Lung (tissue), 17 donors: ENCODE measurements at places on chromosomes 5 and 9. TPM values are rescaled to one million over a fixed set of nuclear protein-coding genes. Genes with fewer than 3 reads are reported as not detected.

The THBS4 gene
- total RNA-seq = 4.2 TPM

- H3K4me1 ChIP-seq = no peaks in the 10 kb centered on the region
- no peaks in the 10 kb centered on the region for H3K27me3 ChIP-seq
- DNase-seq = no peak
- no peak overlapping the region for H3K4me3 ChIP-seq
- no peak overlapping the region for H3K27ac ChIP-seq
- no peaks in the 10 kb centered on the region for H3K36me3 ChIP-seq
Observed at GRCh38 chr5:62974623-62975022, 396.0 kb downstream of the LRRC70 start.

DNA sequence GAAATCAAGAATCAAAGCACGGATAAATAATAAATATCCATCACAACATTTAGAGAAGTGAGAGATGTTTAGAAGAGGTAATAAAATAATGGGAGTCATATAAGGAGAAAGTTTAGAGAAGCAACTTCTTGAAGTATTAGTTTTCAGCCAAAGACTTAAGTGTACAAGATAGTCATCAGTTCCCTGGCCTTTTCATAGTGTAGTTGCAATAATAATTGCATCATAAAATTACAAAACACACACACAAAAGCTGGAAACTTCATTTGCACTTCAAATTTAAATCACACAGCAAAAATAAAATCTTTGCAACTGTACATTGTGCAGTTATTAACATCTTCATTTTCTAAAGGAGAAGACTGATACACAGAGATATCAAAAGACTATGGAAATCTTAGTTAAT, 319.1 kb upstream of the RGMB start:
- H3K27me3 ChIP-seq = no peaks in the 10 kb centered on the region
- no peak overlapping the region for H3K27ac ChIP-seq
- H3K36me3 ChIP-seq = no peaks in the 10 kb centered on the region
- no peaks in the 10 kb centered on the region for H3K4me1 ChIP-seq
- H3K4me3 ChIP-seq = no peak overlapping the region

- H3K4me3 ChIP-seq = no peak overlapping the region
- H3K36me3 ChIP-seq = no peaks in the 10 kb centered on the region
- H3K4me1 ChIP-seq = no peaks in the 10 kb centered on the region
- no peak overlapping the region for H3K27ac ChIP-seq
- no peaks in the 10 kb centered on the region for H3K27me3 ChIP-seq
Observed at GRCh38 chr5:124550731-124551130, 195.7 kb downstream of the ZNF608 start.

- no peak overlapping the region for H3K27ac ChIP-seq
- no peaks in the 10 kb centered on the region for H3K27me3 ChIP-seq
Observed at GRCh38 chr5:34503379-34504253, 152.5 kb upstream of the RAI14 start.

- no peak overlapping the region for H3K27ac ChIP-seq
- H3K36me3 ChIP-seq = no peaks in the 10 kb centered on the region
- H3K4me1 ChIP-seq = peaks cover 10% of the 10 kb centered on the region
- peaks cover 77% of the 10 kb centered on the region for H3K27me3 ChIP-seq
- no peak overlapping the region for H3K4me3 ChIP-seq
Observed at GRCh38 chr5:173228639-173229381, 6.2 kb downstream of the NKX2-5 start.

DNA sequence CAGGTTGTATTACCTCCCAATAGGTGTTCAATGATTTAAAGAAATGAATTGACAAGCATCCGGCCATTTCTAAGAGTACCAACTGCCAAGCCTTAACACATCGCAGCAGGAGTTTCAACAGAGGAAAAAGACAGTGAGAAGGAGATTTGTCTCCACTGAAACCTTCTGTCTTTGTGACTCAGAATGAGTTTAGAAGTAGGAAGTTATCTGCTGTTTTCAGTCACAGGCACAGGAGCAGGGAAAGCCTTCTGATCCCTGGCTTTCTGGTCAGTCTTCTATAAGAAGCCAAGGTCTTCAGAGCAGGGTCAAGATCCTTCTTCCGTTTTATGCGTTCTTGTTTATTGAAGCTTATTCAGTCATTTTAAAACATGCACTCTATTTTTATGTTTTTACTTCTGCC, 390.7 kb upstream of the PCSK5 start:
- no peaks in the 10 kb centered on the region for H3K27me3 ChIP-seq
- H3K4me1 ChIP-seq = no peaks in the 10 kb centered on the region
- H3K4me3 ChIP-seq = no peak overlapping the region
- DNase-seq = no peak

GRCh38 chr9:71681708-71682272, 86.5 kb downstream of the CEMIP2 start:
- H3K36me3 ChIP-seq = no peaks in the 10 kb centered on the region
- H3K27ac ChIP-seq = no peak overlapping the region
- peaks cover 3% of the 10 kb centered on the region for H3K4me1 ChIP-seq
- peak; percentile 59 for DNase-seq
